ENCODE measurements at places on chromosomes 7 and 10. TPM values are rescaled to one million over a fixed set of nuclear protein-coding genes. Genes with fewer than 3 reads are reported as not detected.

The PRKCQ gene
- total RNA-seq: 0.30 TPM

The GPR85 gene
- total RNA-seq: 0.59 TPM

DNA sequence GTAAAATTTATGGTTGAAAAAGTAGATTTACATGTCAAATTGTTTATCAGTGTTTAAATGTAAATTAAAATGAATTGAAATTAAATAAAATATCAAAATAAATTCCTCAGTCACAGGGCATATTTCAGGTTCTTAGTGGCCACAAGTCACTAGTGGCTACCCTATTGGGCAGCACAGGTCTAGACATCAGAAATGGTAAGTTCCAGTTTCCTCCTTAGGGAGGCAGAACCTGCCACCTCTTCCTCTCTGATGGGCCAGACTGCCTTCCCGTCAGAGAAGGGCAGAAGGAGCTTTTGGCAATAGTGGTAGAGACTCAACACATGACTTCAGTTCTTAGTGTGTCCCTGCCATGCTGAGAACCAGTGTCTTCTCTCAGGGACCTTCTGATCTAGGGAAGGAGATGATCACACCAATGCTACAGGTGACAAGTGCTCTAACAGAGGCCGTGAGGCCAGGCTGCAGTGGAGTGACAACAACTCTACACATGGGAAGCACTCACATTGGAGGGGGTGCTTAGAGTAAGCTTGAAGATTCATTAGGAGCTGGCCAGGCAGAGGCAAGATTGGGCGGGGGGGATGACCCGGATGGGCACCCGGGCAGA, 14.4 kb upstream of the PCBD1 start:
- DNase-seq: no peak

GRCh38 chr10:118595598-118596425, at the start of gene PRLHR:
Gene PRLHR (minus strand): TSS chr10:118595648. CDS start chr10:118595244, 404 bp downstream.
- no peak for DNase-seq

DNA sequence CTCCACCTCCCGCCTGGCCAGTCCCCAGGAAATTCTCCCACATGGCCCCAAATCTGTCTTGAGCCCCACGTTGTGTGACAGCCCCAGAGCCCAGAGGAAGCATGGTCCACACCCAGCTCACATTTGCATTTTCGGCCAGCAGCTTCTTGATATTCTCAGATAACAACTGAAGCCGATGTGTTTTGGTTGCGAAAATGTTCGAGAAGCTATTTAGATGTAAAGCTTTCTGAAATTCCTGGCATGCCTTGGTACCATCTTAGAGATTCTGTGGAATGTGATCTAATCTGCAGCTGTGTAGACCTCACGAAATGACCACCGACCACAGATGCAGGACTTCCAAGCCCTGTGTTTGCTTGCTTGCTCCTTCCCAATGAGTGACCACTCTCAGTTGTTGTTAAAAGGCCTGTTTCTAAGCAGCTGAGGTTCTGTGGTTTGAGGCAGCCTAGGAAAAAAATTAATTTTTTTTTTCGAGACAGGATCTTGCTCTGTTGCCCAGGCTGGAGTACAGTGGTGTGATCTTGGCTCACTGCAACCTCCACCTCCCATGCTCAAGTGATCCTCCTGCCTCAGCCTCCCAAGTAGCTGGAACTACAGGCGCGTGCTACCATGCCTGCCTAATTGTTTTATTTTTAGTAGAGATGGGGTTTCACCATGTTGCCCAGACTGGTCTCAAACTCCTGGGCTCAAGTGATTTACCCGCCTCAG, 8.8 kb downstream of the SLC4A2 start:
- DNase-seq: no peak

GRCh38 chr10:28664369-28664740, 13.0 kb upstream of the BAMBI start:
- DNase-seq: no peak

- peak; percentile 39 for DNase-seq
Measured at GRCh38 chr10:89129911-89130310, 77.2 kb downstream of the CH25H start.

DNA sequence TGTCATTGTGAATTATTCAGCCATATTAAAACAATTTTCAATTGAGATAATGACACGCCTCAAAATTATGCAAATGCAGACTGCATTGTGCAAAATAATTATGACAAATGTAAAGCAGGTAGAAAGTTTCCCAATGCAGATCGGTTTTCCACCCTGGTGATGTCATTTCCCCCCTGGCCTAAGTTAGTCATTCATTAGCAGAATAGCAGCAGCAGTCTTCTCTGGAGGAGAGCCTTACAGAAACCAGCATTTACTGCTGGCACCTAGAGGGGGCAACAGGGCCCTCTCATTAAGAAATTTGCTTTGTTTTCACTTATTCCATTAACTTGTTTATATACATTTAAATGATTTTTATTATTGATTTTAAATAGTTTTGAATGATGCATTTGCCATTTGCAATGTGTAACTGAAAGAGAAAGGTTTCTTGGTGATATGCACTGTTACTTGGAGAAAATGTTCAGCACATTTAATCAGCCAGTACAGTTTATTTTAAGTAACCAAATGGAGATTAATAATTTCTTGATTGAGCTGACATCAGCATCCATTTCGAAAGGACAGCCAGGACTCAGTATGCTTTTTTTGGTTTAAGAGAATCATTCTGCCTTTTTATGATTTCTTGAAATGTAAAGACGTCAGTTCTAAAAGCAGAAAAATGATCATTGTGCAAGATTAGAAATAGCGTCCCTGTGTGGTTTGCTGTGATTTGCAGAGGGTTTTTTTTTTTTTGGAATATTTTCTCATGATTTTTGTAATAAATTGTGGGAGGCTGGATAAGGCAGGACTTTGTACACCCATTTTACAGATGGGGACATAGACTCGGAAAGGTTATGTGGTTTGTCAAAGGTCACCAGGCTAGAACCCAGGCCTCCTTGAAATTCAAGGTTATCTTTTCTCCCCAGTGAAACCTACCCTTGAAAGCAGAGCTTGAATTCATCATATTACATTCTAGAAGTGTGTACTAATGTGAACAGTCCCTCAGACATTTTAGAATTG, 3.5 kb downstream of the ARID5B start:
- DNase-seq: no peak
